ENCODE measurements at places on chromosomes 16 and 17.

GRCh38 chr17:36752096-36752888 lies 150.9 kb downstream of the MRM1 start:
- no peak for DNase-seq

DNA sequence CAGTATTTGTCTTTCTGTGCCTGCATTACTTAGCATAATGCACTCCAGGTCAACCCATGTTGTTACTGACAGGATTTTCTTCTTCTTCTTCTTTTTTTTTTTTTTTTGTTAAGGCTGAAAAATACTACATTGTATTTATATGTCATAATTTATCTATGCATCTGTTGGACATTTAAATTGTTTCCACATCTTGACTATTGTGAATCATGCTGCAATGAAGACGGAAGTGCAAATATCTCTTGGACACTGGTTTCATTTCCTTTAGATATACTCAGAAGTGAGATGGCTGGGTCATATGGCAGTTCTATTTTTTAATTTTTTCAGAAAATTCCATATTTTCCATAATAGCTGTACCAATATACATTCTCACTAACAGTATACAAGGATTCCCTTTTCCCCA lies 272.7 kb upstream of the PMFBP1 start:
- no peak for DNase-seq

- no peak for DNase-seq
Measured at GRCh38 chr17:48102798-48103715, 1.8 kb upstream of the CBX1 start.

GRCh38 chr17:17547210-17547764 lies 44.2 kb downstream of the PEMT start:
- DNase-seq: no peak

- no peak for DNase-seq
Measured at GRCh38 chr16:23999663-24000062, 163.9 kb downstream of the PRKCB start.

- no peak for DNase-seq
Measured at GRCh38 chr16:2296661-2297505, 29.0 kb upstream of the RNPS1 start.

DNA sequence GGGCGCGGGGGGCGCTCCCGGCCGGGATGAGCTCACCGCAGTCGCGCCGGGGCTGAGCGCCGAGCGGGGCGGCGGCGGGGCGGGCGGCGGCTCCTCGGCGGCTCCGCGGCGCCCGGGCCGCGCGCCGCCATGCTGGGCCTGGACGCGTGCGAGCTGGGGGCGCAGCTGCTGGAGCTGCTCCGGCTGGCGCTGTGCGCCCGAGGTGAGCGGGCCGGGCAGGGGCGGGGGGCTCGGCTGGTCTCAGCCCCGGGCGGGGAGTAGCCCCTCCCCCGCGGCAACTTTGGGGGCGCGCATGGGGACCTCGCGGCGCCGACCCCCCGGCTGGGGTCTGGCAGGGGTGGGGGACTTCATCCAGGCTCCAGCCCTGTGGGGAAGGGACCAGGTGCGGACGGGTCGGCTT lies at the start of gene ARHGDIG:
TSS of gene ARHGDIG (plus strand) at position 40 of the 400 bp plus-strand sequence. CDS start at position 130, 90 bp downstream.
- DNase-seq: no peak

- DNase-seq: no peak
Measured at GRCh38 chr17:8312251-8312650, 2.2 kb downstream of the ARHGEF15 start.

GRCh38 chr17:962166-962565 lies 17.4 kb downstream of the NXN start:
- no peak for DNase-seq

DNA sequence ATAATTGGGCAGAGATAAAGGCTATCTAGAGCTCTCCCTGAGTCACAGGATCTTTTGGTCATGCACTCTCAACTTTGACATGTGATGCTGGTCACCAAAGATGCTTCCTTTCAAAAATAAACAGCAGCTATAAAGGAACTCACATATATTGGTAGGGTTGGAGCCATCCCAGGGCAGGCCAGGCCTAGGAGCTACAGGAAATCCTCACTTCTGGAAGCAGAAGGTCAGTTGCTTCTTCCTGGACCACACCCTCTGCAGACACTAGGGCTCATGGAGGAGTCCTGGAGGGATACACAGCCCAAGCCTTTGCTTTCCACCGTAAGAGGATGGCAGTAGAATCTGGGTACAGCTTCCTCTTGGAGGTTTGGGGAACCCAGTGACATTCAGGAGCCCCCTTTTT lies 24.6 kb downstream of the SOST start:
- DNase-seq: no peak

Measured in GM18507 (cell line).